ENCODE measurements at places on chromosomes 1 and 21.
A peak's percentile ranks its signal among the peaks of the same experiment; 100 is the strongest.

DNA sequence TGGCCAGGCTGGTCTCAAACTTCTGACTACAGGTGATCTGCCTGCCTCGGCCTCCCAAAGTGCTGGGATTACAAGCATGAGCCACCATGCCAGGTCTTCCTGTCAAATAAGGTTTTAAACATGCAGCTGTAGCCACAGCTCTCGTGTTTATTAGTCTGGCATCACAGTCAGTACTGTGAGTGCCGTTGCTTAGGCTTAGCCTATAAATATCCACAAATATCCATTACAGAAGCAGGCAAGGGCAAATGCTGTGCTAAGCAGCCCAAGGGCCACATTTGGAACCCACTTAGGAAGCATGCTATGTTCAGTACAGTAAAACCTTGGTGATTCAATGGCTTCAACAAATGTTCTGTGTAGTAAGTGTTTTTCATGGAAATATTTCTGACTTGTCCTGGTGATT, 75.9 kb downstream of the KIF1B start:
- no peak overlapping the region for H3K4me3 ChIP-seq
- DNase-seq = peak; percentile 18
- no peaks in the 10 kb centered on the region for H3K27me3 ChIP-seq
- H3K27ac ChIP-seq = no peak overlapping the region
- H3K4me1 ChIP-seq = peaks cover 11% of the 10 kb centered on the region

- peaks cover 2% of the 10 kb centered on the region for H3K4me1 ChIP-seq
- no peak for DNase-seq
- H3K4me3 ChIP-seq = no peak overlapping the region
- no peak overlapping the region for H3K27ac ChIP-seq
These were observed 13.7 kb upstream of the PLPPR5 start for GRCh38 chr1:99018313-99018712.

- DNase-seq = no peak
- no peaks in the 10 kb centered on the region for H3K36me3 ChIP-seq
- peaks cover 38% of the 10 kb centered on the region for H3K4me1 ChIP-seq
- H3K27ac ChIP-seq = no peak overlapping the region
These were observed 34.5 kb upstream of the LBR start for GRCh38 chr1:225462429-225462713.

GRCh38 chr1:28928314-28928941, 14.1 kb downstream of the EPB41 start:
- no peak overlapping the region for H3K27ac ChIP-seq
- no peaks in the 10 kb centered on the region for H3K36me3 ChIP-seq
- H3K27me3 ChIP-seq = no peaks in the 10 kb centered on the region
- H3K4me3 ChIP-seq = no peak overlapping the region

DNA sequence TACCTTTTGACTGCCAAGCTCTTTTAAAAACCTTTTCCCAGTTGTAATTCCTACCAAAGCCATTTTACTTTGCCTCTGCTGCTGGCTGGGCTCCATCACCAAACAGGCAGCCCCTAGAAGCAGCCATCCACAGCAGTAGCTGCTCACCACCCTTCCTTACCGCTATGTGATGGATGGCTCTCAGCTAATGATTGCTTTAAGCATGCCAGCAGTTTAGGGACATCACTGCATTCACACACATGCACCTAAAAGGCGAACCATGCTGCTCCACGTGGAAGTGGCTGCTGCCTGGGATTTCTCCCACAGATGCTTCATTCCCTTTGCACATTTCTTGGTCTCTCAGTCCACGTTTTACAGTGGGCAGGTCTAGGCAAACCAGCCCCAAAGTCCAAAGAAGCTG, 46.3 kb upstream of the PDE9A start:
- no peaks in the 10 kb centered on the region for H3K4me1 ChIP-seq
- no peak for DNase-seq
- peak overlapping the region; percentile 15 for H3K27ac ChIP-seq
- H3K36me3 ChIP-seq = no peaks in the 10 kb centered on the region
- H3K4me3 ChIP-seq = no peak overlapping the region
- no peaks in the 10 kb centered on the region for H3K27me3 ChIP-seq

DNA sequence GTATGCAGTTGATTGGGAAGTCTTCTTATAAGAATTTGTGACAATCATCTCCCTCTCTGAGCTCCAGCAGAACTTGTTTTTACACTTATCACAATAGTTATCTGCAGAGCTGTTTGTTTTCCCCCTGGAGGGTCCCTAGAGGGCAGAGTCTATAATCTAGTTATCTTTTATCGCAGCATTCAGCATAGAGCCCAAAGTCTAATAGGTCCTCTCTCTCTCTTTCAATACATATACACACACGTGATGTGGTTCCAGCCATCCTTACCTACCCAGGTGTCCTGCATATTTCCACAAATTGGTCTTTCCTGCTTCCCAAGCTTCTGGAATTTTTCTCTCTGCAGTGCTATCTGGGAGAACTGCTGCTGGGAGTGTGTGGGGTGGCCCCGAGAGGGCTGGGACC, 229.6 kb upstream of the KIAA0040 start:
- H3K36me3 ChIP-seq = no peaks in the 10 kb centered on the region
- no peaks in the 10 kb centered on the region for H3K4me1 ChIP-seq
- H3K4me3 ChIP-seq = no peak overlapping the region
- no peaks in the 10 kb centered on the region for H3K27me3 ChIP-seq
- no peak for DNase-seq
- H3K27ac ChIP-seq = no peak overlapping the region

- no peaks in the 10 kb centered on the region for H3K27me3 ChIP-seq
- no peak for DNase-seq
- H3K36me3 ChIP-seq = no peaks in the 10 kb centered on the region
- H3K27ac ChIP-seq = no peak overlapping the region
- peaks cover 31% of the 10 kb centered on the region for H3K4me1 ChIP-seq
These were observed 174.8 kb downstream of the TOMM20 start for GRCh38 chr1:234953655-234954405.

DNA sequence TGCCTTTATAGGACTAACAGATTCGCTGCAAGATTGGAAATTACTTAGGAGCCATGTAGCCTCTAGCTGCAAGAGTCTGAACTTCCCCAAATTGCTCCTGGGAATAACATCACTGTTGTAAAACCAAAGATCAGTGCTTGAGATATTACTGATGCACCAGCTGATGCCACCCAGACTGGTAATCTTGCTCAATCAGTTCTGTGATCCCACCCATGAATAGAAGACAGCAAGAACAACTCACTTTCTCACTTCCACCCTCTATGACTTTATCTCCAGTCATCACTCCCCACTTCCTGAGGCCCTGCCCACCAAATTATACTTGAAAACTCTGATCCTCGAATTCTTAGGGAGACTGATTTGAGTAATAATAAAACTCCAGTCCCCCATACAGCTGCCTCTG, 1011.1 kb downstream of the PLA2G4A start:
- H3K27me3 ChIP-seq = no peaks in the 10 kb centered on the region
- no peak overlapping the region for H3K27ac ChIP-seq
- no peaks in the 10 kb centered on the region for H3K36me3 ChIP-seq
- no peaks in the 10 kb centered on the region for H3K4me1 ChIP-seq
- H3K4me3 ChIP-seq = no peak overlapping the region
- DNase-seq = no peak

DNA sequence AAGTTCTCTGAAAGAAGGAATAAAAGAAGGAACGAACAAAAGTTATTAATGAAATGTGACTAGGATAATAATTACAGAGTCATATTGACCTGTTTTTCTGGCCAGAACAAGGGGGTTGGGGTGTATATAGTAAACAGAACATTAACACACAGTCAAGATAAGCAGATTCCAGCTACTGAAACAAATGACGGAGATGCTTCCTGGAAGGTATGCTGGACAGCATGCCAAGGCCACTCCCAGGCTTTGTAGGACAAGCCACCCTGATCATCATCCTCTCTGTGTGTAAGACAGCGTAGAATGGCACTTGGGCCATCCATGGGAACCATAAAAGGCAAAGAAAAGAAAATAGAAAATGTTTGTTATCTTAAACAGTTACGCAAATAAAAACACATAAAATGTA, 120.7 kb downstream of the TGFBR3 start:
- H3K27ac ChIP-seq = no peak overlapping the region
- H3K27me3 ChIP-seq = no peaks in the 10 kb centered on the region
- no peak for DNase-seq

DNA sequence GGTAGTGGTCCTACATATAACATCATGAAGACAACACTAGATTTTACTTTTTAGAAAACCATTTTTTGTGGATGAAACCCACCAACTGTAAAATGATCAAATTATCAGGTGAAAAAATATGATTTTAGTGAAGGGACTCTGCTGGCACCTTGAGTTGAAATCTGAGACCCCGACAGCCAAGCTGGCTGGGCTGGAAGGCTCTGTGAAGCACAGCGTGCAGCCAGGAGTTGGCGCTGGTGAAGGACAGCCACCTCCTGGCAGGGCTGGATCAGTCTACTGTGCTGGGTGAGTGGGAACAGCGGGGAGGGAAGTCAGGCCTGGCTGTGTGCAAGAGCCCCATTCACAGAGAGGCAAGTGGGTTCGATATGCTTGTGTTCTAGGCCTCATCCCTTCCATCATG, 47.9 kb downstream of the DDAH1 start:
- H3K27ac ChIP-seq = no peak overlapping the region
- no peak overlapping the region for H3K4me3 ChIP-seq
- no peaks in the 10 kb centered on the region for H3K4me1 ChIP-seq
- H3K36me3 ChIP-seq = no peaks in the 10 kb centered on the region
- no peaks in the 10 kb centered on the region for H3K27me3 ChIP-seq
- no peak for DNase-seq

DNA sequence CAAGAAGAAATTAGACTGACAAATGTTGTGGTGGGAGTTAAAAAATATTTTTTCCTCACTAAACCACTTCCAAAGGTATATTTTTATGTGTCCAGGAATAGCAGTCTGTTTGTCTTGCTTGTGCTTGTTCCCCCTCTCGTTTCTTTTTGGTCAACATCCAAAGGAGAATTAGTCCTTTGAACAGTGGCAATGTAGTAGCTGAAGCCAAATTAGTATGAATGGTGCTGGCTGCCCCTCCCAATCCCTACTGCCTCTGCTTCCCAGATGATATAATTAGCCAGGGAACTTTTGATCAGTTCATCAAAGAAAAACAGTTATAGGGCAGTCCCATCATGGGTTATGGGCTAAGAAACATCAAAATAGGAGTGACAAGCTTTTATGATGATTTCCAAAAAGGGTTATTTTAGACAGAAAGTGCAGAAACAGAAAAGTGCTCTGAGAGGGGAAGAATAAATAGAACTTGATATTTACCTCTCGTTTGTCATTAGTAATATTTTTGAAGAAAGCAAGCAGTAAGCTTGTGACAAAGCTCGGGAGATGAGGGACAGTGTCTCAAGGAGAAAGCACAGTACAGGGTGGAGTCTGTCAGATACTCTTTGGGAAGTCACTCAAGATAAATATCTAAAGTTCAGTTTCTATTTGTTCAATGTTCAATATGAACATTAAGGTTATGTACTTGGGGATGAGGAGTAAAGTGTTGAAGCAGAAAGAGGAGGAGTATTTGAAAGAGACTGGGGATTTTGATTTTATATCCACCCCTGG, 239.1 kb downstream of the HLX start:
- no peak overlapping the region for H3K4me3 ChIP-seq
- DNase-seq = no peak
- H3K36me3 ChIP-seq = no peaks in the 10 kb centered on the region
- H3K27me3 ChIP-seq = no peaks in the 10 kb centered on the region

- no peaks in the 10 kb centered on the region for H3K27me3 ChIP-seq
- peaks cover 5% of the 10 kb centered on the region for H3K36me3 ChIP-seq
- H3K4me3 ChIP-seq = no peak overlapping the region
These were observed 2.3 kb downstream of the ANP32E start for GRCh38 chr1:150233359-150234308.

DNA sequence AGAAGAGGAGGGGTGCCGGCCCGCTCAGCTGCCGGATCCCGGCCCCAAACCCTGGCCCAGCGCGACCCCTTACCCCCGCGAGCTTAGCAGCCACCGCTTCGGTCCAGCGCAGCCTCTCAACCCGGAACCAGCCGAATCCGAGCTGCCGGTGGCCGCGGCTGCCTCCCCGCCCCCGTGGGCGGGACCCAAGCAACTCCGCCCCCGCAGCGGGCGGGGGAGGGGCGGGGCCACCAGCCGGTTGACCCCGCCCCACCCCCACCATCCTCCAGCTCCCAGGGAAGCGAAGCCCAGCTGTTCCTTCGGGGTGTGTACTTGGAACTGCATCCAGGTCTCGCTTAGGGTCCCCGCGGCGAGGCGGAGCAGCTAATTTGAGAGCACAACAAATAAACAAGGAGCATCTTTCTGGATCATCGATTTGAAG, at the start of gene TRIM62:
Gene TRIM62 (minus strand): TSS at position 123 of the 421 bp plus-strand sequence. CDS start 611 bp downstream, outside the sequence.
- peaks cover 28% of the 10 kb centered on the region for H3K4me1 ChIP-seq
- peak within 1 kb of the TSS; percentile 87 for H3K4me3 ChIP-seq
- peak within 1 kb of the TSS; percentile 88 for H3K27ac ChIP-seq
- H3K27me3 ChIP-seq = peaks cover 17% of the 10 kb centered on the region
- H3K36me3 ChIP-seq = peaks cover 20% of the 10 kb centered on the region

- DNase-seq = peak; percentile 97
- no peaks in the 10 kb centered on the region for H3K27me3 ChIP-seq
- peaks cover 55% of the 10 kb centered on the region for H3K4me1 ChIP-seq
- no peak overlapping the region for H3K4me3 ChIP-seq
- H3K36me3 ChIP-seq = peaks cover 6% of the 10 kb centered on the region
These were observed 34.4 kb downstream of the CAPZB start for GRCh38 chr1:19450811-19451515.

DNA sequence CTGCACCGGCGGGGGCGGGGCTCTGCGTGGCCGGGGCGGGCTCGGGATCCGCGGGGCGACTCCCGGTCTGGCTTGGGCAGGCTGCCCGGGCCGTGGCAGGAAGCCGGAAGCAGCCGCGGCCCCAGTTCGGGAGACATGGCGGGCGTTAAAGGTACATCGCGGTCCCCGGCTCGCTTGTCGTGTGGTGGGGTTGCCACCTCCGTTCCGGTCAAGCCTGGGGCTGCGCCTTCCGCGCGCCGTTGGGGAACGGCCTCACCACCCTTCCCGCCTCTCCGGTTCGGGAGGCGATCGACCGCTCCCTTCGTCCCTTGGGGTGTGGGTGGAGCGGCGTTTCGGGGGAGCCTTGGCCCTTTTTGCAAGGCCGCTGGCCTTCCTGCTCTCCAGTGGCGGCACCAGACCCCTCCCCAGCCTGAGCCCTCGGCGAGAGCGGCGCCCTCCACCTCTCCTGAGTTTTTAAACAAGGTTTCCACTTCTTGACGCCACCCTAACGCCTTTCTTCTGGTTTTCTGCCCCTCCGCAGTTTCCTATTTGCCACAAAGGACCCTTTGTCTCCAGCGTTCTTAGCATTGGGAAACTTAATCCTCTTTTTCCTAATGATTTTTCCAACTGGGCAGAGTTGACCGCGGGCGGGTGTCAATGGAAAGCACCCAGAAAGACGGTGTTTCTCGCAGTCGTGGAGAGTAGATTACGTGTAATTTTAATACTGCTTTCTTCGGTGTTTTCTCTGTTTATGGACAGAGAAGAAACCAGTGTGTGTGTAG, at the start of the genes LEPR and LEPROT:
Gene LEPR (plus strand): TSS at position 79 of the 761 bp plus-strand sequence. CDS start 144,898 bp downstream, outside the sequence.
Gene LEPROT (plus strand): TSS at position 79 of the 761 bp plus-strand sequence. CDS start 57 bp downstream, at position 136.
- peaks cover 7% of the 10 kb centered on the region for H3K36me3 ChIP-seq
- H3K27me3 ChIP-seq = no peaks in the 10 kb centered on the region
- peak; percentile 72 for DNase-seq
- peaks cover 14% of the 10 kb centered on the region for H3K4me1 ChIP-seq

DNA sequence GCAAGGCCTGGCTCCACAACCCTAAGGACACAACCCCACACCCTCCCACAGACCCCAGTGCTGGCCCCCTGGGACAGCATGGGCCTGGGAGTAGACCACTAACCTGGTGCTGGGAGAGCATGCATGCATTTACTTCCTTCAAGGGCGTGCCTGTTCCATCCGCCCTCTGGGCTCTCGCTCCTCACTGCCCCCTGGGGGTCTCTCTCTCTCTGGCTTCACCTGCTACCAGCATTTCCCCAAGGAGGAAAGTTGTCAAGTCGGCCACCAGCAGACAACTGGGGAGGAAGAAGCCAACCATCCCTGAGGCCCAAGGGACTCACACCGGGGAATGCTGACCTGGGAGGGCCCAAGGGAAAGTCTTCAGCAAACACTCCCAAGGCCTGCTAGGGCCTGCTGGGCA, 6.5 kb downstream of the LRP8 start:
- H3K4me3 ChIP-seq = no peak overlapping the region
- H3K4me1 ChIP-seq = peaks cover 7% of the 10 kb centered on the region
- H3K27me3 ChIP-seq = no peaks in the 10 kb centered on the region
- H3K36me3 ChIP-seq = peaks cover 44% of the 10 kb centered on the region
- no peak for DNase-seq

Measured in mesenchymal stem cell (in vitro differentiated cells and primary cell).